ENCODE measurements at places on chromosomes 16 and 17. TPM values are rescaled to one million over a fixed set of nuclear protein-coding genes. Genes with fewer than 3 reads are reported as not detected.

DNA sequence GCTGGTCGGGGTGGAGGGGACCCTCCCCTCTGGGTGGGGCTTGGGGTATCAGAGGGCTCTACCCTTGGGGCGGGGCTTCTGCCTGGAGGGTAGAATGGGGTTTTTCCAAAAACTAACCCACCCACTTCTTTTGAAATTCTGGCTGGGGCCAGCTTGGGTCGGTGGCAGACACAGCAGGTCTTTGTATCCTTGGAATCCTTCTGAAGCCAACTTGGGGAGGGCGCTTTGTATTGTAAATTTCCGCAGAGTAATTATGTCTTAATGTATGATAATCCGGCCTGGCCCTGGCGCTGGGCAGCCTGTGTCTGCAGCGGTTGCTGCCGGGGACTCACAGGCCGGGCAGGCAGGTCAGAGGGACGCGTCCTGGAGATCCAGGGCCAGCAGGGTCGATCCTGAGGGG, 33.9 kb upstream of the GSE1 start:
- no peak for DNase-seq

DNA sequence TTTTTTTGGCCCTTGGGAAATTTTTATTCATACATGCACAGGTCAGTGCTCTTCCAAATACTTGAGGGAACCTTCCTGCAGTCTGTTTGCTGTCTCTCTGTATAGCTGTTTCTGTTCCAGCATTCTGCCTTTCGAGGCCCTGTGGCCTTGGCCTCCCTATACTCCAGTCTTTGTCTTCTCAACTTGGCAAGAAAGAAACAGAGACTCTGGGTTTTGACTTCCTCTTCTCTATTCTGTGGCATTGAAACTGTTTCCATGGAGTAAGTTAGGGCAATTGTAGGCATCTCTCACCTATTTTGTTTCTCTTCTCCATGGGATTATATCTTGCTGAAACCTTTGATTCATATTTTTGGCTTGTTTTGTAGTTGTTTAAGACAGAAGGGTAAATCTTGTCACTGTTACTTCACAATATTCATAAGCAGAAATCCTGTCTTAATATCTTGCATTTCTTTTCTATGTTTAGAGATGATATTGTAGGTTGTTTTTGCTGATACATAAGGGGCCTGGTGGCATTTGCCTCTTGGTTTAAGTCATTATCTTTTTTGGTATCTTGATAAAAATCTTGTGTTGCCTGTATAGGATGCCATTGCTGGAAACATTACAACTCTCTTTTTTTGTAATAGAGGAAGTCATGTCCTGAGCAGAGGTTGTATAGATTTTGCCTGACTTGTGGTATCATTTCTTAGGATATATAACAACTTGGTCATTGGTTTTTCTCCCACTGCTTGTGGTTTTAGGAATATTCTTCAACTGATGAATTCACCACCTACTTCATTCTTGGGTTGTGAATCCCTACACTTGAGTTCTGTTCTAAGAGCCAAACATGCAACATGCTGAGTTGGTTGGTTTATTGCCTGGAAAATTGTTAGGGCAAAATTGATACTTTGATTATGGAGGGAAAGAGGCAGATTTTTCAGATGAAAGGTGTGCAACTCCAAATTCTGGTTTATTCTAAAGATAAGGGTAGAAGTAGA, 168.6 kb downstream of the FTO start:
- no peak for DNase-seq

GRCh38 chr16:30090610-30091331, 953 bp downstream of the TBX6 start:
- DNase-seq = no peak

- no peak for DNase-seq
Observed at GRCh38 chr16:28602529-28602928, 5.7 kb upstream of the SULT1A2 start.

- no peak for DNase-seq
Observed at GRCh38 chr16:57444711-57445110, 2.5 kb downstream of the CIAPIN1 start.

DNA sequence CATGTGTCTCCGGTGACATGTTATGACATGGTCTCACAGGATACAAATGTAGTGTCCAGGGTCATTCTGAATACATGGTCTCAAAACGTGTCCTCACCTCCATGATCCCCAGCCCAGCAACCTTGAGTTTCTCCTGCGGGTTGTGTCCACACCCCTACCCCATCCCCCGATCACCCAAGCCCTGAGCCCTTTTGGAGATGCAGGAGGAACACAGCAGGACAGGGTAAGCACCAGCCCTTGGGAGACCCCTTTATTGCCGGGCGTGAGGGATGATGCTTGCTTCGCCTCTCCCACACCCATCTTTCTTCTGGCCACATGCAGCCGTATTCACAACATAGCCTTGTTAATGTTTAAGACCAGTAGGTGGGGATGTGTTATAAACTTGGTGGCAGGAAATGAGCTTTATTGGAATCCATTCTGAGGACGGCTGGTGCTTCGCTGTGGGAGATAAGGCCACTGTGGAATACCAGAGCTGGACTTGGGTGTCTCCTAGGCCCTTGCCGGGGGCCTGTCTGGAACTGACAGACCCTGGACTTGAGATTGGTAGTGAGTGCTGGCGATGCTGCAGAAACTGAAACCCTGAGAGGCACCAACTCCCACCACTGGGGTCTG, 5.5 kb downstream of the TMEM132E start:
- no peak for DNase-seq

DNA sequence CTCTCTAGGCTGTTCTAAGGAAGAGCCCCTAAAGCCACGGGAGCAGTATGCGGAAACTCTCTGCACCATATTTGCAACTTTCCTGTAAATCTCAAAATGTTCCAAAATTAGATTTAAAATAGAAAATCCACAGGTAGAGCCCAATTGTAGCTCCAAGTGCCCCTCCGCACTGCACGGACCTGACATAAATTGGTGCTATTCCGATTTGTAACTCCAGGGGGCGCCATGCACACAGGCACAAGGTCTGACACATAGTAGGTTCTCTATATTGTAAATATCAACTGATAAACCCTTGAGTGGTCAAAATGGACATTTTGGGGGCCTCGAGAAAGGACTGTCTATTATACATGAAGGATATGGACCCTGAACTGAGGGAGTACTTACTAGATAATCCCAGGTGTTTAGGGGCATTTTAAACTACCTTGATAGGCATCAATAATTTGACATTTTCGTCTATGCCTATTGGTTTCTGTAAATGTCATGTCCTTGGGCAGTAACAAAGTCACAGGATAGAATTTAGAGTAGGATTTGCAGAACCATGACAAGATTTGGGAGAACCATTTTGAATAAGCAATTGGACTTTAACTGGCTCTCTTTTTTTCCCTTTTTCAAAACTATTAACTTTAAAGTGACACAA, 36.6 kb upstream of the TMEM132E start:
- DNase-seq = peak; percentile 30

GRCh38 chr16:54657058-54657708, 273.5 kb upstream of the IRX5 start:
- no peak for DNase-seq

- DNase-seq = peak; percentile 66
Observed at GRCh38 chr16:85550953-85551924, 61.9 kb upstream of the GSE1 start.

DNA sequence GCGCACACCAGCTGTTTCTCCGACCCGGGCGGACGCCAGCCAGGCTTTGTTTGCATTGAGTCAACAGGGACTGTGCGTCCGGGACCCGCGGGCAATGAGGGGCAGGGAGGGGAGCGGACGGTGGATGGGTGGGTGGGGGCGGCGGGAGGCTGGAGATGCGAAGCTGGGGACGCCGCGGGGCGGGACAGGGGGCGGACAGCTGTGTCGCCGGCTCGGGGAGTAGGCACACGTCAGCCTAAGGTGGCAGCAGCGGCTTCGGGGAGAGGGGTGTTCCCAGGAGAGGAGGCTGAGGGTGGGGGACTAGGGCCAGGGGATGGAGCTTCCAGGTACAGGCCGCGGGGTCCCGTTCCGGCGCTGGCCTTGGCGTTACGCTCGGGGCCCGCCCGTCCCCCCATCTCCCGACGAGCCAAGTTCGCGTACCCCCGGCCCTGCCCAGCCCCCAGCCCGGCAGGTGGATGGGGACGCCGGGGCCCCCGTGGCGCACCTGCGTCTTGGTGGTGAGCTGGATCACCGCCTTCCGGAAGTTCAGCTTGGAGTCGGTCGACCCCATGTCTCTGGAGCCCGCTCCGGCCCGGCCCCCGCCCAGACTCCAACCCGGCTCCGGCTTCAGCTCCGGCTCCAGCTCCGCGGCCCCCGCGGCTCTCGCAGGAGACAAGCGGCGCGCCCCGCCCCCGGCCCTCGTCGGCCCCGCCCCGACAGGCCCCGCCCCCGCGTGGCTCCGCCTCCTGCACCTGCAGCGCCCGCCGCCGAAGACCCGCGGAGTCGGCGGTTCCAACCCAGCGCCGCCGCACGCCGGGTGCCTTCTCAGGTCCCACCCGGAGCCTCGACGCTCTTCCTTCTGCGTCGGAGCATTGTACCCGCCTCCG, at the start of gene HID1:
TSS of gene HID1 (minus strand) at position 653 of the 866 bp plus-strand sequence. CDS start at position 550, 103 bp downstream.
- DNase-seq = peak; percentile 81

DNA sequence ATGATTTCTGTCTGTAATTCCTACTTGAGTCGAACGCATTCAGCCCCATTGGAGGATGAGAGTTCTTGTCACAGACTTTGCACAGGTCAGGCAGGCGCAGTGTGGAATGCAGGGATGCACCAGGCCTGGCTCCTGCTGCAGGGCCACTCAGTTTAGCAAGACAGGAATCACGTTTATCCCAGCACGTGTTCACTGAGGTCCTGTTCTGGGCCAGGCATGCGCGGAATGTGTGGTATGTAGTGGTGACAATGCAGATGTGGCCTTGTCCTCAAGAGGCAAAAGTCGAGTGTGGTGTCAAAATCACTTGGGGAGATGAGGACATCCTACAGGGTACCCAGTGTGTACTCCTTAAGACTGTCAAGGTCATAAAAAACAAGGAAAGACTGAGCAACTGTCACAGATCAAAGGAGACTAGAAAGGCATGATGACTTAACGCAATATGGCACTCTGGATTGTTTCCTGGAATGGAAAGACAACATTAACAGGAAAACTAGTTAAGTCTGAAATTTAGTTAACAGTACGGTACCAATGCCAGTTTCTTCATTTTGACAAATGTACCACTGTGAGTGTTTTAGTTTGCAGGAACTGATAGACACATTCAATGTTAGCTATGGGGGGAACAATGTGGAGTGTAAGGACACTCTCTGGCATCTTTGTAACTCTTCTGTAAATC, 121.5 kb upstream of the ADAMTS18 start:
- DNase-seq = no peak

- no peak for DNase-seq
Observed at GRCh38 chr17:75773808-75774470, 8.9 kb upstream of the GALK1 start.

- peak; percentile 32 for DNase-seq
Observed at GRCh38 chr16:50036426-50036825, 11.4 kb downstream of the CNEP1R1 start.

- no peak for DNase-seq
Observed at GRCh38 chr16:8869212-8869987, 594 bp upstream of the CARHSP1 start.

- DNase-seq = no peak
Observed at GRCh38 chr17:49889500-49889899, 41.6 kb upstream of the TAC4 start.

- no peak for DNase-seq
Observed at GRCh38 chr17:20300436-20300934, 166.9 kb downstream of the LGALS9B start.

- DNase-seq = peak; percentile 44
Observed at GRCh38 chr17:66724581-66725341, 110.2 kb upstream of the CACNG5 start.

DNA sequence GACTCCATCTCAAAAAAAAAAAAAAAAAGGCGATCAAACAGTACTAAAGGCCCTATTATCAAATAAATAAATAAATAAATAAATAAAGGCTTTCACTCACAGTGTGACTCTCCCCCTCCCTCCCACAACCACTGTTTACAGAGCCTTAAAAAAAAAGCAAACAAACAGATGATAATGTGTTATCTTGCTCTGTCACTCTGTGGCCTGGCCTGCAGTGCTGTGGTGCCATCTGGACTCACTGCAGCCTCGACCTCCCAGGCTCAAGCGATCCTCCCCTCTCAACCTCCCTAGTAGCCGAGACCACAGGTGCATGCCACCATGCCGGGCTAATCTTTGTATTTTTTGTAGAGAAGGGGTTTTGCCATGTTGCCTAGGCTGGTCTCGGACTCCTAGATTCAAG, 8.1 kb upstream of the NAGLU start:
- no peak for DNase-seq

Gene ABCA6
- total RNA-seq = 5.9 TPM

Gene TBC1D3G
- total RNA-seq = not detected

Gene HES7
- not detected for total RNA-seq

Gene CDH15
- total RNA-seq = not detected

Gene FOXJ1
- 2.5 TPM for total RNA-seq

Gene ALOX12
- 2.0 TPM for total RNA-seq

Gene CTNS
- total RNA-seq = 8.1 TPM
